ENCODE measurements at places on chromosomes 7 and 10.
A peak's percentile ranks its signal among the peaks of the same experiment; 100 is the strongest.

GRCh38 chr7:36393826-36394225, 4.2 kb downstream of the ANLN start:
- no peak for DNase-seq

DNA sequence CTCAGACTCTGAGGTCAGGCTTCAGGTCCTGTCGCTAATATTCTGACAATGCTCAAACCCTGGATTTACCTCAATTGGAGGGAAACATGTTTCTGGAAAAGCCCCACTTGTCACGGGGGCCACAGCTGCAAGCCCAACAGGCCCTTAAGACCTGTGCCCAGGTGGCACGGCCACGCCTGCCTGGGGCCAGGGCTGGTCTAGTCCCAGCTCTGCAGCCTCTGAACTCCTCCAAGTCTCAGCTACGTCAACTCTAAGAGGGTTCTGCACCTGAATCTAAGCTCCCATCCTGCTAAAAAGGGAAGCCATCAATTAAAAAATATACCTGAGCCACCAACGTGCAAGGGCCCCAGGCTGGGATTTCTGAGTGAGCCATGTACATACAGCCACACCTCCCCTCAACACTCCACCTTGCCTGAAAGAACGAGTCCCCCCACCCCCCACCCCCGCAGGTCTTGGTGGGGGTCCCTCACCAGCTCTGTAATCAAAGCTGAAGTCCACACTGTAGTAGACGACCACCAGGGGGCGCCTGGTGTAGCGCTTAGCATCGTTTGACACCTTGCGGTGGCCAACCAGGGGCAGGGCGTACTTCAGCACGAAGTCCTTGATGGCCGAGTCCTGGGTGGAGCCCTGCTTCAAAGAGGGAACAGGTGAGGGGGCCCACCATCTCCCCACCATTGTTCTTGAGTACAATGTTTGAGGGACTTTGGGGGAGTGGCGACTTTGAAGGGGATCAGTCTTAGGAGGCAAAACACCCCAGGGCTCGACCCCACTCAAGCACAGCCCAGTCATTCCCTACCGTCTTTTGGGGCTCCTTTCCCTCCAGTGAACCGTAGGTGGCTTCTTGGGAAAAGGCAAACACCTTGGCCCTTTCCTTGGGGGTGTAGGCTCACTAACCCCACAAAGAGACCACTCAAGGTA, 22.6 kb downstream of the PDIA4 start:
- peak; percentile 77 for DNase-seq

DNA sequence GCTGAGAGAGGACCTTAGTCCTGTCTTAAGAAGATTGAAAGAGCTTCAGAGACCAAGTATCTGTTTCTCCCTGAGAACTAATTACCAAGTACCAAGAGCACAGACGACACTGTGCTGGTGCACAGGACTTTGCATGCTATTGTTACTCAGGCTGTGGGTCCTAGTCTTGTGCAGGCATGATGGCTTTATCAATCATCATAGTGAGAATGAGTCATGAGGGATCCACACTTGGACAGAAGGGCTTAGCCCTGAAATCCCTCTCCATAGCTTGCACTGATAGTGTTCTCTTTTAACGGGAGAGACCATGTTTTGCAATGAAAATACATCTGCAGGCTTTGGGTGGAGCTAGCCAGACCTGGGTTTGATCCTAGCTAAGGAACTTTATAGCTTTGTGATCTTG, 93.3 kb downstream of the SORCS3 start:
- DNase-seq = no peak

DNA sequence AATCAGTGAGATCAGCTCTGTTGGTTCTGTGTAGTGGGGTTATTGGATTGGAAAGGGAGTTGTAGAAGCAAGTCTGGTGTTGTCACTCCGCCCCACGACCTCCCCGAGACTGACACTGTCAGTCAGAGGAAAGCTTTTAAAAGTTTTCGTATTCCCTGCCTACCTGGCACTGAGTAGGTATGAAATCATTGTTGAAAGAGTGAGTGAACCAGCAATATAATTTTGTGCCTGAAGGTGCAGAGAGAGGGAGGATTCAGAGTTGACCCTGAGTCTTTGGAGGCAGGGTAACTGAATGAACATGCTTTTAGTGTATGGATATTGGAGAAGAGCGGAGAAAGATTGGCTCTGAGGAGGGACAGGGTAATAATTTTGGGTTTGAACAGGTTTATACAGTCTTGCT, 27.3 kb downstream of the CCNY start:
- no peak for DNase-seq

- no peak for DNase-seq
Measured at GRCh38 chr7:103773726-103774125, 215.7 kb downstream of the RELN start.

DNA sequence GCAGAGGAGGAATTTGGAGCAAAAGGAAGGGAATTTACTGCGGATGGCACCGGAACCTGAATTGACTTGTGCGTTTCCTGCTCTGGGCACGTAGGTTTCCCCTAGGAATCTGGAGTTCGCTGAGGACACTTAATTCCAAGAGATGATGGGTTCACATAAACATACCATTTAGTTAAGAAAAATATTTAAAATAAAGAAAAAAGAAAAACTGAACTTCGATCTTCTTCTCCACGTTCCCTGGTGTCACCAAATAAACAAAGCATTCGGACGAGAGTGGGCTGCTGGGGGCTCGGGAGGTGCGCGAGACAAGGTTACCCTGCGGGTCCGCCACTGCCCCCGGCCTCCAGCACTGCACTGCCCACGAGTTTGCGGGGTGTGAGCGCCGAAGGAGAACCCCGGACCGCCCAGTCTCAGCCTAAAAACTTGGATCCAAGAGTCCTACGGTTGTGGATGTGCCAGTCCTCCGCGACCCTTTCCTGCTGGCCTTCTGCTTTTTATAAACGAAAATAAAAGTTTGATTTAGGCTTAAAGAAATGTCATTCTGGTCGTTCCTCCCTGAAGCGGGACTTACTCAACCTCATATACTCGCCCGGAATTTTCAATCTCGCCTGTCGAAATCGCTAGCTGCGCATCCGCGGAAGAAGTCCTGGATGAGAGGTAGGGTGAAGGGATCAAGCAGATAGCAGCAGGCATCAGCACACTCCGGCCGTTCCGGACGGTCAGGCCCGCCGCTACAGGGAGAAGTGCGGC, 30.3 kb downstream of the SKIDA1 start:
- no peak for DNase-seq

- DNase-seq = no peak
Measured at GRCh38 chr10:59234816-59235429, 58.5 kb downstream of the PHYHIPL start.

- DNase-seq = no peak
Measured at GRCh38 chr7:128701062-128701785, 29.1 kb downstream of the GARIN1A start.

DNA sequence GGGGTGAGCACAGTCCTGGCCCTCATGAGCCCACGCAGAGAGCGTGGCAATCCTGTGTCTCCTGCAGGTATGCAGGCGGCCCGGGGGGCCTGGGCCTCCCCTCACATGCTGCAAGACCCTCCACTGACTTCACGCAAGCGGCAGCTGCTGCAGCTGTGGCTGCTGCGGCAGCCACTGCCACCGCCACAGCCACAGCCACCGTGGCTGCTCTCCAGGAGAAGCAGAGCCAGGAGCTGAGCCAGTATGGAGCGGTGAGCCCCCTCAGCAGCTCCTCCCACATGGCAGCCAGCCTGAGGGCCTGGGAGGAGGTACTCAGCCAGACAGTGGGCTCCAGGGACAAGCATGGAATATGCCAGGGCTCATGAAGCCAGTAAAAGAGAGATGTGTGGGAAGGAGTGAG, 8.7 kb downstream of the ZMIZ2 start:
- DNase-seq = no peak

- DNase-seq = peak; percentile 51
Measured at GRCh38 chr7:149714910-149715471, 58.4 kb downstream of the ZNF467 start.

DNA sequence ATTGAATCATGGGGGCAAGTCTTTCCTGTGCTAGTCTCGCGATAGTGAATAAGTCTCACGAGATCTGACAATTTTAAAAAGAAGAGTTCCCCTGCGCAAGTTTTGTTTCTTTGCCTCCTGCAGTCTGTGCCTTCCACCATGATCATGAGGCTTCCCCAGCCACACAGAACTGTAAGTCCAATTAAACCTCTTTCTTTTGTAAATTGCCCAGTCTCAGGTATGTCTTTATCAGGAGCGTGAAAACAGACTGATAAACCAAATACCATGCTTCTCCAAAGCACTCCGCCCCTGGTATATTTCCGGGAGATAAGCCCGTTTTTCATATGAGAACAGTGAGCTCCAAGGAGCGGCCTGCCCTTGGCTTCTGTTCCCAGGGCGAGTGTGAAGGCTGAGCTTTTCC, 118.9 kb downstream of the EVX1 start:
- DNase-seq = no peak

GRCh38 chr7:18916826-18917225, 200.6 kb downstream of the TWIST1 start:
- DNase-seq = no peak

DNA sequence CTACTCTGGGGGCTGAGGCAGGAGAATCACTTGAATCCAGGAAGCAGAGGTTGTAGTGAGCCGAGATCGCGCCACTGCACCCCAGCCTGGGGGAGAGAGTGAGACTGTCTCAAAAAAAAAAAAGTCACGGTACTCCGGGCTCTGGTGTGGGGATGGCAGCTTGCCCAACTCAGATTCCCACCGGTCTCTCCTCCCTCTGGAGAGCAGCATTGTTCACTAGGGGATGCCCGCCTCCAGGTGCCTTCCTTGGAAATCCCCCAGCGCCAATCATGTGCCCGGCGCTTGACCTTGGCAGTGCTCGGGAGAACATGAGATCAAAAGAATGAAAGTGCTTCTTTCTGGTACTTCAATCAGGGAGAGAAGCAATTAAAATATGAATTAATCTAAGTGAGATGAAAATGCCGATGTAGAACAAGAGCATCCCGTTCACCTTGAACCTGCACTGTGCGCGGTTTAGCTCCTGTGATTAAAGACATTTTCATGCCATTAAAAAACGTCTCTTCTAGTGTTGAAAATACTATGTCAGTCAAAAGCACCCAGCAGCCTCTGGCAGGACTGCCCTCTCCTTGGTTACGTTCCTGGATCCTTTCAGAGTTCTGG, 1127.3 kb upstream of the AUTS2 start:
- no peak for DNase-seq

DNA sequence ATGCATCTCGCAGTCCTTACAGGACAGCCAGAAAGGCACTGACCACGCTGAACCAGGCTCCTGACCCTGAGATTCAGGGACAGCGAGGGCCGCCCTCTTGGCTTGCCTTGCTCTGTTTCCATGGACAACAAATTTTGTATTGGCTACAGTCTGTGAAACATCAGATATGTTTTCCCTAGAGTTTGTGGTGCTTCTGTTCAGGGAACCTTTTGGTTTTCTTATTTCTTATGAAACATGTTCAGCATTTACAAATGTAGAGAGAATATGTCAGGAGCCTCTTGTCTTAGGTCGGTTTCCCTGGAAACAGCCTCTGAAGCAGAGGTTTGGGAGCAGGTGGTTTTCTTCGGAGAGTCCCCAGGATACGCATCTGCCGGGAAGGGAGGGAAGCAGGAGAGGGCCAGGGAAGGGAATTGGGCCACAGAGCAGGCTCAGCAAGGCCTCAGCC, 260.1 kb downstream of the CCDC3 start:
- no peak for DNase-seq

GRCh38 chr7:137097111-137097510, 228.7 kb downstream of the CHRM2 start:
- DNase-seq = no peak

DNA sequence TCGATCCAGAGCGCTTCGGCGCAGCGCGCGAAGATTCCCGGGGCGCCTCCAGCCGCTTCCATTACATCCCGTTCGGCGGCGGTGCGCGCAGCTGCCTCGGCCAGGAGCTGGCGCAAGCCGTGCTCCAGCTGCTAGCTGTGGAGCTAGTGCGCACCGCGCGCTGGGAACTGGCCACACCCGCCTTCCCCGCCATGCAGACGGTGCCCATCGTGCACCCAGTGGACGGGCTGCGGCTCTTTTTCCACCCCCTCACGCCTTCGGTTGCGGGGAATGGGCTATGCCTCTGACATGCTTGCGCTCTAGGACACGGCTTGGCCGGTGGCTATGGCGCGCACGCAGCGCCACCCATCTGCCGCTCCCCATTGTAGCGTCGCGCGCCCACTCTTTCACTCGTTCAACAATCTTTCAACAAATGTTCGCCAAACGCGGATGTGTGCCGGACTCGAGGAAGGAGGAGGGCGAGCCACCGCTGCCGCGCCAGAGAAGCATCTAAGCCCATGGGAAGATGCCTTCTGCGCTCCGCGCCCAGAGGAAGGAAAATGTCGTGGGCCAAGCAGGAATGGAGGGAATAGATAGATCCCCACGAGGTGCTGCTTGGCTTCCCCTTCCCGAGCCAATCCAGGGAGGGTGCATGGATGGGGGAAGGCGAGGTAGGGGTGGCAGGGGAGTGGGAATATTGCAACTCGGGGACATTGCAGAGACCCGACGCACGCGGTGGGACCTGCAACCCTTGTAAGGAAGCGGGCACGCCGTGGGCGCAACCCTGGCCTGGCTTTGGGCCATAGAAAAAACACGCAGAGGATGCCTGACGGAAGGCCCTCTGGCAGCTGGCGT, 5.1 kb upstream of the CYP26A1 start:
- no peak for DNase-seq

DNA sequence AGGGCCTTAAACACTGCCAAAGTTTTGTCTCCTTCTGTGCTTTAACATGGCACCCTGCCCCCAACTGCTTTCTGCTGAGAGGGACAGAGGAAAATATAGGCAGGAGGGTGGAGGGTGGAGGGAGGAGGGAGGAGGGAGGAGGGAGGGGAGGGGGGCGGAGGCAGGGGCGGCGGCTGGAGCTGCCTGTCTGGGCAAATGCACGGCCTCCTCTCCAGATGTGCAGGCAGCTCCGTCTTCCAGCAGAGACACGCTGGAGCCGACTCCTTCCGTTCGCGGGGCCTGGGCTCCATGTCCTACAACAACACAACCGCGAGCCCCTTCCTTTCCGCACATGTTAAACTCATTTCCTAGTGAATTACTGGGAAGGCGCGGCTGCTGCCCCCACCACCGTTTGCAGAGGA, 14.2 kb downstream of the EBF3 start:
- no peak for DNase-seq

DNA sequence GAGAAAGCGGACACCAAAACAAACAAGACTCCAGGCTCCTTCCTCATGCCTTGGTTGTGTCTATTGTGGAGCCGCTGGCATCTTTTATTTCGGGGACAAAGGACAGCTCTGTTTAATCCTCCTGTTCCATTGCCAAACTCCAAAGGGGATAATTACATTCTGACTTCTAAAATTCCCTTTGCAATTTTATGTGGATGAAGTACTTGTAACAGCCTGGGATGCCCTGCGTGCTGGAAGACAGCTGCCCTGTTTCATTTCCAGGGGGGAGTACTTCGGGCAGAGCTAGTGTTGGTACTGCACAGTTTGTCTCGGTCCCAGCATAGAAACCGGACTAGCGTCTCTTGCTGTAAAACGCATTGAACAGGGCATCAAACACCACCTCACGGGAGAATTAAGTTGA, 90.9 kb downstream of the BAMBI start:
- no peak for DNase-seq
